ENCODE measurements at places on chromosomes 2 and 18.

- H3K36me3 ChIP-seq: no peaks in the 10 kb centered on the region
- H3K27me3 ChIP-seq: no peaks in the 10 kb centered on the region
- no peak overlapping the region for H3K4me3 ChIP-seq
- H3K4me1 ChIP-seq: peaks cover 7% of the 10 kb centered on the region
These were observed 65.2 kb downstream of the C2orf76 start for GRCh38 chr2:119301413-119301812.

DNA sequence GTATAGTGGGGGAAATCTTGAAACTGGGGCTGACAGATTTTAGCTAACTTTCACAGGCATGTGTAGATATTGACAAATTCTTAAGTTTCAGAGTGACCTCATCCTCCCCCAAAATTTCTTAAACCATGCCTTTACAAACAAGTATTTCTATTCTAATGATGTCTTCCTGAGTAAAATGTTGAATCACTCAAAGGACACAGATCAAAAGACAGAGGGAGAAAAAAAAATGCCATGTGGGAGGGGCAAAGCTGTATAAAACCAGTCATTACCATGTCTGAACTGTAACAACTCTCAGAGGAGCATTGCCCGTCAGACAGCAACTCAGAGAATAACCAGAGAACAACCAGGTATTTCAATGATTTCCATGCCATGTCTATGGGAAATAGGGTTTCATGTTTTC is at the start of gene SERPINB2:
TSS of gene SERPINB2 (plus strand) at position 282 of the 400 bp plus-strand sequence. CDS start 3,740 bp downstream, outside the sequence.
- no peak within 1 kb of the TSS for H3K27ac ChIP-seq
- DNase-seq: no peak
- H3K4me1 ChIP-seq: peaks cover 16% of the 10 kb centered on the region
- no peaks in the 10 kb centered on the region for H3K36me3 ChIP-seq

DNA sequence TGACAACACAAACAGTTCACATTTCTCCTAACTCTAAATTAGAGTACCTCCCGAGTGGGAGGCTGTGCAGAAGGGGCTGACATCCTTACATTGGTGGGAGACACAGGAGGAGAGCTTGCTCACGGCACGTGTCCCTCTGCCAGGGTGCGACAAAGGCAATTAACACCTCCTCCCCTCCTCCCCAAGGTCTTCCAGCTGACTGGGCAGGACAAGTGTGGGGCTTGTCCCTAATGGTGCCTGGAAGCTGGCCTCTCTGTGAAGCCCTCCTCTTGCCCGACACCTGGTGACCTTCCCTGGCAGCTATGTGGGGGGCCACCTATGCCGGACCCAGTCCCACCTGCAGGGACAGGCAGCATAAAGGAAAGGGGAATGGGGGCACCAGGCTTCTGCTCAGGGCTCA is 57.0 kb downstream of the FAM168B start:
- peaks cover 10% of the 10 kb centered on the region for H3K27me3 ChIP-seq
- peaks cover 23% of the 10 kb centered on the region for H3K4me1 ChIP-seq
- DNase-seq: peak; percentile 52
- peaks cover 20% of the 10 kb centered on the region for H3K36me3 ChIP-seq
- no peak overlapping the region for H3K27ac ChIP-seq

DNA sequence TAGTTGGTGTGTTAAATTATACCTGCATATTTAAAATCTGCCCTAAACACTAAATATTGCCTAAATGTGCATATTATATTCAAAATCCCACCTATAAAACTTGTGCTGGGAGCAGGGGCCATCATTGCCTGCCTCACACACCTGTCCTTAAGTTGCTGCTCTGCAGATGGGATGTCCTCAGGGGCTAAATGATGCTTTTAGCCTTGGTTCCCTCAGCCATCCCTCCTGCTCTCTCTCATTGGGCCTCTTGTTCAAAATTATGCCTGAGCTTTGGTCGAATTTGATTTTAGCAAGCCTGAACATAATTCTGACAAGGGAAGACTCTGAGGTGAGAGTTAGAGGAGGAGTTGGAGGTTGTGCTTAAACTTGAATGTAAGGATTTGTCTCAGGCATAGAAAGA is 318.3 kb upstream of the RAB12 start:
- no peak for DNase-seq
- no peak overlapping the region for H3K27ac ChIP-seq
- H3K4me1 ChIP-seq: no peaks in the 10 kb centered on the region
- H3K36me3 ChIP-seq: no peaks in the 10 kb centered on the region

DNA sequence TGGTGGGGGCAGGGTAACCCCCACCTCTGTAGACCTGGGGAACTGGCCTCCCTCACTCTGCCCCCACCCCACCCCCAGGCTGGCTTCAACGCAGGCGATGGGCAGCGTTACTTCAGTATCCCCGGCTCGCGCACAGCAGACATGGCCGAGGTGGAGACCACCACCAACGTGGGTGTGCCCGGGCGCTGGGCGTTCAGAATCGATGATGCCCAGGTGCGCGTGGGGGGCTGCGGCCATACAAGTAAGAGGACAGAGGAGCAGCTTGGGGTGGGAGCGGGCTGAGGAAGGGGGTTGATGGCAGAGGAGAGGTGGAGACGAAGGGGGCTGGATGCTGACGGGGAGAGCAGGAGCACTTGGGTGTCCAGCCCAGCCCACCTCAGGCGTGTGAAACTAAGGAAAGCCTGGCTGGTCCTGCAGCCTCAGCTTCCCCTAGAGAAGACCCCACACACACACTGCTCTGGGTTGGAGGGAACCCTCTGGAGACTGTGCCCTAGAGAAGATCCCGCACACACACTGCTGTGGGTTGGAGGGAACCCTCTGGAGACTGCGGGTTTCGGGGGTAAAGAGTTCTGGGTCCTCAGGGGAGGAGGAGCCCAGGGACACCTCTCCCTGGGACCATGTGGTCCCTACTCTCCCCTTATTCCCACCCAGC is 36.2 kb downstream of the SNED1 start:
- no peak overlapping the region for H3K4me3 ChIP-seq
- H3K4me1 ChIP-seq: peaks cover 18% of the 10 kb centered on the region
- no peaks in the 10 kb centered on the region for H3K27me3 ChIP-seq

DNA sequence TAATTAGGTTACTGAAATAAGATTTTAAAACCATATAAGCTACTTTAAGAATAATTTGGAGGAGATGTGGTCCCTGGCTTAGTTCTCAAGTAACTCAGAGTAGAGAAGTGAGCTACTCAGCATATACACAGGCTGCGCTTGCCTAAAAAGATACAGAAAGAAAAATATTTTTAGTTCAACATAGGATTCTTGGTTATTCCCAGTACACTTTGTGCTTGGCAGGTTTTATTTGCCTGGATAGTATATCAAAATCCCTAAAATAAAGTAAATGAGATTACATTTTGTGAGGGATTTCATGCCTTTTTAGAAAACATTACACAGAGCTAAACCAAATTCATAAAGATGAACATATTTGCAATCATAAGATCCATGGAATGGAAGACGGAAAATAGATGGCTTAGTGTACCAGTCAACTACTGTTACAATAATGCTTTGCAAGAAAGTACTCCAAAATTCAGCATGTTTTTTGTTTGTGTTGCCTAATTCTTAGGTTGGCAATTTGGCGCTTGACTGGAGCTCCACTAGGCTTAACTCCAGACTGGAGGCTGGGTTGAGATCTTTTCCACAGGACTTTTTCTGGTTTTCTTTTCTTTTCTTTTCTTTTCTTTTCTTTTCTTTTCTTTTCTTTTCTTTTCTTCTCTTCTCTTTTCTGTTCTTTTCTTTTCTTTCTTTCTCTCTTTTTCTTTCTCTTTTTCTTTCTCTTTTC is 600.5 kb upstream of the SYT4 start:
- H3K27me3 ChIP-seq: no peaks in the 10 kb centered on the region
- no peaks in the 10 kb centered on the region for H3K4me1 ChIP-seq
- DNase-seq: no peak
- H3K36me3 ChIP-seq: no peaks in the 10 kb centered on the region
- H3K27ac ChIP-seq: no peak overlapping the region

All from suprapubic skin (tissue), 4 donors.